ENCODE measurements at places on chromosomes 5 and 9.

- no peak for DNase-seq
Measured at GRCh38 chr5:118293378-118293777, 695.0 kb downstream of the DTWD2 start.

GRCh38 chr9:133492061-133493021 lies 13.4 kb upstream of the SLC2A6 start:
- DNase-seq: no peak

- no peak for DNase-seq
Measured at GRCh38 chr9:113692256-113692655, 183.9 kb upstream of the ZNF618 start.

DNA sequence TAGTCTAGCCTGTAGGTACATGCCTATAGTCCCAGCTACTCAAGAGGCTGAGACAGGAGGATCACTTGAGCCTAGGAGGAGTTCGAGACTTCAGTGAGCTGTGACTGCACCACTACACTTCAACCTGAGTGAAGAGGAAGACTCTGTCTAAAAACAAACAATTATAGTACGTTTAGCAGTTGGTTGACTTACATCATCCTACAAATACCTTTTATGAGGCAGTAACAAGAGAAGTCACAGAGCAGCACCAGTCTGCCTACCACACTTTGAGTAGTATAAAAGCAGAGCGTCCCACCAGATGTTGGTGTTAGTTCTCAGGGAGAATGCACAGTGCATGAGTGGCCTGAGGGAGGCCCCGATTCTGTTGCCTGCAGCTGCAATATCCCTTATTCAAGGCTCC lies 16.1 kb downstream of the ZFR start:
- DNase-seq: peak; percentile 28

GRCh38 chr9:79357616-79358015 lies 214.1 kb upstream of the TLE4 start:
- DNase-seq: peak; percentile 18

DNA sequence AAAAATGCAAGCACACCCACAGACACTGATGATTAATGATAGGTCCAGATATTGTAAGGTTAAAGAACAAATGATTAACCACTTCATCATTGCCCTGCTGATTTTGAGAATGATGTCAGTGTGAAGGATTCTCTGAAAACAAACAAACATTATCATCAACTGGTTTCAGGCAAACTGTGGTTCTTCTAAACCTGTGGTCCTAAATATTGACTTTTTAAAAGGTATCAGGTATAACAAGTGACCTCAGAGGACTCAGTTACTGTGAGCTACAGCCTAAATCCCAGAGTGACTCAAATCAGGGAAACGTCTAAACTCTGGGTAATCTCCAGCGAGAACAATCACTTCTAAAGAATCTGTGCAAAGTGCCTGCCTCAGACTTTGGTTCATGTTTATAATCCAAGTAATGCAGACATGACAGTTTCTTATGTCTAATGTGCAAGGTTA lies 172.3 kb upstream of the CDH6 start:
- no peak for DNase-seq

- no peak for DNase-seq
Measured at GRCh38 chr9:12464400-12464799, 228.8 kb upstream of the TYRP1 start.

GRCh38 chr9:87290241-87291052 lies 207.2 kb upstream of the DAPK1 start:
- no peak for DNase-seq

DNA sequence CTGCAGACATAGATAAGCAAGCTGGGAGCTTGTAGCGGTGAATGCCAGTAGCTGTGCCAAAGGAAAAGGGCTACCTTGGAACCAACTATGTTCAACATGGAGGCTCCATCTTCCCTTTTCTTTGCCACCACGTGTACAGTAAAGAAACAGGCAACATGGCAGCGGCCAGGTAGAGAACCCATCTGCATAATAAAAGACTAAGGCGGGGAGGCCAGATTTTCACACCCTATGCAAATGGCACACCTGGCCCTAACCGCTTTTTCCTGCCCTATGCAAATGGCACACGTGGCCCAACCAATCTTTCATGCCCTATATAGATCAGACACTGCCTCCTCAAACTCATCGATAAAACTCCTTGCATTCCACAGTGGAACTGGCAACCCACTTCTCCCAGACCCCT lies 477.5 kb upstream of the EDIL3 start:
- no peak for DNase-seq

GRCh38 chr9:13939134-13939533 lies 374.8 kb downstream of the NFIB start:
- DNase-seq: no peak

DNA sequence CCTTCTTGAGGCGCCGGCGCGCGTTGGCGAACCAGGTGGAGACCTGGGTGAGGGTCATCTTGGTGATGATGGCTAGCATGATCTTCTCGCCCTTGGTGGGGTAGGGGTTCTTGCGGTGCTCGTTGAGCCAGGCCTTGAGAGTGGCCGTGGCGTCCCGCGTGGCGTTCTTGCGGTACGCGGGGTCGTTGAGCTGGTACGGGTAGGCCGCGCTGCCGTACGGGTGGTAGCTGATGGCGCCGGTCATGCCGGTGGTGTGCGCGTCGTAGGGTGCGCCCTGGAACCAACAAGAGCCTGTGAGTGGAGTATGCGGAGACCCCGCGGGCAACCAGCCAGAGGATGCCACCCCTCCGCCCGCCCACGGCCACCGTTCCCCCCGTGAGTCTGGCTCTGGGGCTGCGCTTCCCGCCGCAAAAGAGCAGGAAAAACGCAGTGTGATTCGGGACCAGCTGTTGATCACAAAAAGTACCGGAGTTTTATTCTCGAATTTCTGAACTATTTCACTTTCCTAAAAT lies 1.9 kb downstream of the IRX2 start:
- DNase-seq: no peak

DNA sequence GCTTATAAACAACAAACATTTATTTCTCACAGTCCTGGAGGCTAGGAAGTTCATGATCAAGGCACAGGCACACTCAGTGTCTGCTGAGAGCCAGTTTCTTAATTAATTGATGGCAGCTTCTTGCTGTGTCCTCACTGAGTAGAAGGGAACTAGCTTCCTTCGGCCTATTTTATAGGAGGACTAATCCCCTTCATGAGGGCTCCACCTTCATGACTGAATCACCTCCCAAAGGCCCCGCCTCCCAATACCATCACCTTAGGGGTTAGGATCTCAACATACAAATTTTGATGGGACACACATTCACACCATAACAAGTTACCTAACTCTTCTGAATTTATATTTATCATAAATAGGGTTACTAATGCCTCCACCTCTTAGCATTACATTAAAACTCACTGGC lies 129.8 kb downstream of the GNAQ start:
- no peak for DNase-seq

- no peak for DNase-seq
Measured at GRCh38 chr9:115024925-115025535, 92.9 kb downstream of the TNC start.

- no peak for DNase-seq
Measured at GRCh38 chr5:545641-546375, 21.6 kb upstream of the SLC9A3 start.

GRCh38 chr9:124493794-124494479 lies 13.3 kb downstream of the NR5A1 start:
- DNase-seq: no peak

DNA sequence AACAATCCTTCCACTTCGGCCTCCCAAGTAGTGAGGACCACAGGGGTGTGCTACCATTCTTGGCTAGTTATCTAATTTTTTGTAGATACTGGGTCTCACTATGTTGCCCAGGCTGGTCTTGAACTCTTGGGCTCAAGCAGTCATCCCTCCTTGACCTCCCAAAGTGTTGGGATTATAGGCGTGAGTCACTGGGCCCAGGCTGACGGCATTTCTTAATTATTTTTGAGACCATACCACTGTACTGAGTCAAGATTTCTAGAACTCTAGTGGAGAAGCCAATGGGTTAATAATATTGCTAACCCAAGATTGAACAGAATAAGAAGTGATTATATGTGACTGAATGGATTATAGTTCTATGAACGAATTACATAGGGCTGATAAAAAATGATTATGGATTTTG lies 66.7 kb downstream of the TARS1 start:
- no peak for DNase-seq

DNA sequence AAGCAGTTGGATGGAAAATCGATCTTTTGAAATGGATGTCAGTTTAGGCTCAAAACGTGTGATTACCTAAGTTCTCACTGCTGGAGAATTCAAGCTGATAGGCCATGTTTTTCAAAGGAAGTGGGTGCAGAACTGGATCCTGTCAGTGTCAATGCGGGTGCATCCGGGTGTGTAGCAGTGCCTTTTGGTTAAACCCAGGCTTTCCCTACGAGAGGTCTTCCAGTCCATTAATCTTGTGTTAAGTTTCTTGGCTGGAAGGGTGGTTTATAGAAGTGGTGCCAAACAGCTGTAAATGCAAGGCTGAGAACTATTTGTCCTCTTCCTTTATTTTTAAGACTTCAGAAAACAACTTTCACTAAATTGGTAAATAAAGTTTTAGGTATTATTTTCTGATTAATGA lies 71.9 kb downstream of the DAPK1 start:
- no peak for DNase-seq

- no peak for DNase-seq
Measured at GRCh38 chr5:8961956-8962355, 583.9 kb downstream of the SEMA5A start.

DNA sequence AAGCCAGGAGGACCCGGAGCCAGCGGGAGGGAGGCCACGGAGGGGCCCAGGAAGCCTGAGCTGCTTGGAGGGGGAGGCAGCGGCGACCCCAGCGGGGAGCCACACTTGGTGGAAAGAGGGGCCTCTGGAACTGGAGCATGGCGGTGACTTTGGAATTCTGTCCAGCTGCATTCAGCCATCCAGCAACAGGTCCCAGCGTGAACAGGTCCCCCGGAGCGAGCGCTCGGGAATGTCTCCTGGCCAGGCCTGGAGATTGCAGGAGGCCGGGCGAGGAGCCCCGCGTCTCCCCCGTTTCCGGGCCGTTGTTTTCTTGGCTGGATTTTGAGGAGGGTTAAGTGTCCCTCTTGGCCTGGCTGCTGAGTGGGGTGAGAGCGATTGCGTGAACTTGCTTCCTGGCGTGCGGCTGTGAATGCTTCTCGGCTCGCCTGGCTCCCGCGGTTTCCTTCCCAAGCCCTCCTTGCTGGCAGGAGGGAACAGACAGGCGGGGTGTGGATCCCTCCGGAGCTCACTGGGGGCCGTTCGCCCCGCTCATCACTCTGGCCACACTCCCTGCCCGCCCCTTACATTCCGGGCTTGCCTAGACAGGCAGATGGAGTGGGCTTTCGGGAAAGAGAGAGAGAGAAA lies 125.3 kb upstream of the IRX4 start:
- DNase-seq: no peak

GRCh38 chr5:61301341-61302199 lies 30.5 kb upstream of the ZSWIM6 start:
- no peak for DNase-seq

DNA sequence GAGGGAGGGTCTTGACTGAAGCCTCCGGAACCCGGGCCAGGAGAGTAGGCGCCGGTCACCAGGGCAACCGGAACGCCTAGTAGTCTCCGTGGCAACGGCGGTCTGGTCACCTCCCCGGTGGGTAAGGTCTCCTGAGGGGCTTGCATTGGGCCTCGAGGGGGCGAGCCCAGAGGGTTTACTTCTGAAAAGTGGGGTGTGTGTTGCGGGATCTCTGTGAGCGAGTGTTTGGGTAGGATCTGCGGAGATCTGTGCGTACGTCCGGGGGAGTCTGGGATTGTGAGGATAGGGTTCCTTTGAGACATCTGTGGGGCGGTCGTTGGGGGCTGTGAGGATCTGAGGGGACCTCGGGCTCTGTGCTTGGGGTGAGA lies at the start of gene FAM221B:
TSS of gene FAM221B (minus strand) at position 17 of the 368 bp plus-strand sequence. CDS start 2,571 bp downstream, outside the sequence.
- no peak for DNase-seq

DNA sequence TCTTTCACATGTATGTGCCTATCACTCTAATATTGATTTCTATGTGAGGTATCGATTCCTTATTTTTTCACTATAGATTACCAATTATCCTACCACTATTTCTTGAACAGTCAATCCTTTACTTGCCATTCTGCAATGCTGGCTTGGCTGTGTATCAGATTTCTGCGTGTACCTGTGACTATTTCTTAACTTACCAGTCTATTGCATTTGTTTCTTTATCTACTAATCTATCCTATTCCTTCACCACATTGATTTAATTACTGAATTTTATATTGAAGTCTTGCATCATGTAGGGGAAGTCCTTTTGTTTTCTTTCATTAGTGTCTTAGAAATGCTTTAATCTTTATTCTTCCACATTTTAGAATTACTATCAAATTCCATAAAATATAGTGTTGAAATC lies 684.8 kb downstream of the LRRC70 start:
- no peak for DNase-seq

DNA sequence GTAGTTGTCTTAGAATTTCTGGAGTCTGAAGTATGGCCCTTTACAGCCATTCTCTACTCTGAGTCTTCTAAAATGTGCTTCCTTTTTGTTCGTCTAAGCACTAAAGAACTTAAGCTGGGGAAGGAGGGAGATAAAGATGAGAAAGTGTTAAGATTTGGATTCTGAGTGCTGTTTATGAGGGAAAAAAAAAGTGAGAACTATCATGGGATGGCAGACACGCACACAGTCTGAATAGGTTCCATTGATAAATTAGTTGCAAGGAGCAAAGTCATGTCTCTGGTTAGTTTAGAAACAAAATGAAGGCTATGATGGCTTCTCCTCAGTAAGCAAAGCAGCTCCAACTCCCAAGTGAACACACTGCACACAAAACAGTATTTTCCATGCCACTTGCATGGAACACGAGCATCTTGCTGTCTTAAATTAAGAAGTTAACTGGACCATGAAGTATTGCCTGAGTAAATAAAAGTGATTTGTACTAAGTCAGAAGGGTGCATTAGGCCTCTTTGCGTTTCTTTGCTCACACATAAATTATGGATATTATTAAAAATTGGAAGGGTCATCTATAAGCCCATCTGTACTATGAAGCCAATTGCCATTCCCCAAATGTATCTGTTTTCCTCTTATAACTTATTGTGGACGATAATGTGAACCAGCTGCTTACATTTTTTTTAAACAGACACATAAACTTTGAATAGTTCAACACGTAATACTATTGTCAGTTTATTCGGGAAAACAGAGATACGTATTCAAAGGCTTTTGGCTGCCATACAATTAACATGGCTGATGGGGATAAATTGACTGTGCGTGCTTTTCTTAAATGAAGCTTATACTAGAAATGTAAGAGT lies 199.3 kb downstream of the SGCD start:
- no peak for DNase-seq

DNA sequence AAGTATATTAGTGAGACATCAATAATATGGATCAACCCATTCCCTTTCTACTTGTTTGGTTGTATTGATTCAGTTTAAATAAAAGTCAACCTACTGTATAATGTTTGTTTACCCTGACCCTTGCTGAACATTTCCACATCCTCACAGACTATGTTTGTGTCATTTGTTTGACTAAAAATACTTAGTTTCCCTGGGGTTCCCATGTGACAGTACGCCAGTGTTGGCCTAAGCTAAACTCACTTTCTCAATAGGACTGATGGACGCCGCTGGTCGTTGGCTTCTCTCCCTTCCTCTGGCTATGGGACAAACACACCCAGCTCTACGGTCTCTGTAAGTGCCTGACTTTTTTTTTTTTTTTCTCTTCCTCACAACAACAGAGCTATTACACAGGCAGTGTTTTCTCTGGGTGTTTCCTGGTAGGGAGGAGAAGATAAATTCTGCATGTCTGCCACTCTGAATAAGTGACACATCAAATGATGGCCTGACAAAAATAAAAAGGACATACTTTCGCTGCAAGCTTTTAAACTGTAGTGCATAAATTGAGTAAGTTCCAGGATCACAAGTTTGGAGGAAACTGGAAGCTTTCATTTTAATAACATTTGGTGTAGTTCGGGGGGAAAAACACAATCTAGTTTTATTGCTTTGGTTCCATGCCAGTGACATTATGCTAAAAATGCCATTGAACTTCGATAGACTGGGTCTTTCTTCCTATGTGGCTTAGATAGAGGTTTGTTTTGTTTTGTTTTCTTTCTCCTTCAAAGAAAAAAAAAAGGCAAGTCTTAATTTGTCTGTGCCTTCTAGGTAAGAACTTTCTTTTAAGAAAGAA lies 101.0 kb downstream of the CD180 start:
- DNase-seq: no peak

All from NCI-H510A (cell line).